ENCODE measurements at places on chromosomes 16 and 17. TPM values are rescaled to one million over a fixed set of nuclear protein-coding genes. Genes with fewer than 3 reads are reported as not detected.

DNA sequence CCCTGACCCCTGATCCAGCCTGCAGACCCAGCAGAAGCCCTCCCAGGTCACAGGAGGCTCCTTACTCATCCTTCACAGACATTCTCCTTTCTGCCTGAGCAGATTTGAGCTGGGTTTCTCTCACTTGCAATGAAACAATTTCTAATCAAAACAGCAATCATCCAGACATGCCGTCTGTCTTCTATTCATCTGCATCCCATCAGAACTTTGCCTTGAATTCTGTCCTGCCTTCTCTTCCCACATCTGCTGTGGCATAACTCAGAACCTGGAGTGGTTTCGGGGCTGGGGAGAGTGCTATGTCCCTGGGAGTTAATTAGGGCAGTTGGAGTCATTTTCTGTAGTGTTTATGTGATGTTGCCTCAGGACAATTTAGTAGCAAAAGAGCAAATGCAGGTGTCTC, 278.6 kb downstream of the CBLN1 start:
- H3K4me3 ChIP-seq = no peak overlapping the region
- DNase-seq = no peak
- H3K27ac ChIP-seq = no peak overlapping the region
- H3K27me3 ChIP-seq = peaks cover 3% of the 10 kb centered on the region

GRCh38 chr17:61481421-61481820, 29.2 kb downstream of the TBX4 start:
- no peak for DNase-seq
- no peaks in the 10 kb centered on the region for H3K4me1 ChIP-seq
- H3K27me3 ChIP-seq = no peaks in the 10 kb centered on the region

GRCh38 chr17:3526491-3526890, 31.1 kb downstream of the TRPV3 start:
- no peak for DNase-seq
- no peaks in the 10 kb centered on the region for H3K36me3 ChIP-seq
- H3K27ac ChIP-seq = no peak overlapping the region
- no peaks in the 10 kb centered on the region for H3K4me1 ChIP-seq

- no peaks in the 10 kb centered on the region for H3K36me3 ChIP-seq
- H3K27me3 ChIP-seq = no peaks in the 10 kb centered on the region
- no peak overlapping the region for H3K4me3 ChIP-seq
- no peaks in the 10 kb centered on the region for H3K4me1 ChIP-seq
- no peak overlapping the region for H3K27ac ChIP-seq
These were observed 42.5 kb downstream of the MYH3 start for GRCh38 chr17:10614536-10615155.

DNA sequence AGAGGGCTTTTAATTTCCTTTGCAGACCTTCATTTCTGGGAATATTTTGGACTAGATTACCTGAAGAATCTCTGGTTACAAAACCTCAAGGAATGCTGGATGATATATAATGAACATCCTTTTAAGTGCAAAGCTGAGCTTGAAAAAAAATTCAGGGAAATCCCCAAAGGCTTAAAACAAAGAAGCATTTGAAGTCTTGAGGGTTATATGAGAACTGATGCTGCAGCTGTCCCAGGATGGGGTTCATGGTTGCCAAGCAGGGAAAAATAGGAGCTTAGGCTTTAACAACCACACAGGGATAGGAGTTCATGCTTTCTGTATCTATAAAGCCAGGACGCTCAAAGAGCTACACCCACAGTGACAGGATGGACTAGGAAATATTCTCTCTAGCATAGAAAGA, 150.4 kb upstream of the IRX5 start:
- H3K27me3 ChIP-seq = no peaks in the 10 kb centered on the region
- H3K27ac ChIP-seq = no peak overlapping the region
- H3K4me1 ChIP-seq = no peaks in the 10 kb centered on the region
- no peak for DNase-seq
- H3K36me3 ChIP-seq = no peaks in the 10 kb centered on the region
- no peak overlapping the region for H3K4me3 ChIP-seq

Gene SLC5A11
- 0.11 TPM for total RNA-seq

Gene CD7
- 225 TPM for total RNA-seq

Gene HNF1B
- not detected for total RNA-seq

DNA sequence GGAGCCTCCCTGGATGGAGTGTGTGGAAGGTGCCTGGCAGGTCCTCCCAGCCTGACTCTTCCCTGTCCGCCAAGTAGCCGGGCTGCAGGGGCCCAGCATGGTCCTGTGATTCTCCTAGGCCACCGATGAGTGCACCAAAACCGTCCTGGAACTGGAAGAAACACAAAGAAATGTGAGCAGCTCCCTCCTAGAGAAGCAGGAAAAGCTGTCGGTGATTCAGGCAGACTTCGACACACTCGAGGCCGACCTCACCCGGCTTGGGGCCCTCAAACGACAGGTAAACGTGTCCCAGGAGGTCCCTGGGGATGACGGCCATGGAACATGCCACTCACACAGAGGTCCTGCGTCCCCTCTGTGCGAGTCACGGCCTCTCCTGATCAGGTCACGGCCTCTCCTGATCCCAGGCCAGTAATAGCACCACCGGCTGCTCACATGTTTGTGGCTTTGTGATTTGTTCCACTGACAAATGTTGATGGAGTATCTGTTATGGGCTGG, 4.2 kb upstream of the GAA start:
- no peak overlapping the region for H3K27ac ChIP-seq
- no peak overlapping the region for H3K4me3 ChIP-seq
- DNase-seq = no peak
- H3K27me3 ChIP-seq = no peaks in the 10 kb centered on the region
- peaks cover 19% of the 10 kb centered on the region for H3K4me1 ChIP-seq

Gene MEAK7
- total RNA-seq = 1.9 TPM

DNA sequence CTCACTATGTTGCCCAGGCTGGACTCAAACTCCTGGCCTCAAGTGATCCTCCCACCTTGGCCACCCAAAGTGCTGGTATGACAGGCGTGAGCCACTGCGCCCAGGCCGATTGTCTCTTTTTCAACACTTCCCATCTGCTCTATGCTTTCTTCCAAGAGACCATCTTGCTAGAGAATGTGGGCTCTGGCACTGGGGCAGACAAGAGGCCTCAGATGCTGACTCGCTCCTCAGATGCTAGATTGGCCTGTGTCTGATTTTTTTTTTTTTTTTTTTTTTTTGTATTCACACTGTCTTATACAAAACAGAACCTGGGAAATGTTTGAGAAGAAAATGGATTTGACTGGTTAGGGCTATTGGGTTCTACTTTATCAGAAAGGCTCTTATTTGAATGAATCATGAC, 58.2 kb downstream of the CYB5D2 start:
- peaks cover 38% of the 10 kb centered on the region for H3K36me3 ChIP-seq
- no peak overlapping the region for H3K4me3 ChIP-seq
- H3K4me1 ChIP-seq = no peaks in the 10 kb centered on the region
- no peak for DNase-seq

DNA sequence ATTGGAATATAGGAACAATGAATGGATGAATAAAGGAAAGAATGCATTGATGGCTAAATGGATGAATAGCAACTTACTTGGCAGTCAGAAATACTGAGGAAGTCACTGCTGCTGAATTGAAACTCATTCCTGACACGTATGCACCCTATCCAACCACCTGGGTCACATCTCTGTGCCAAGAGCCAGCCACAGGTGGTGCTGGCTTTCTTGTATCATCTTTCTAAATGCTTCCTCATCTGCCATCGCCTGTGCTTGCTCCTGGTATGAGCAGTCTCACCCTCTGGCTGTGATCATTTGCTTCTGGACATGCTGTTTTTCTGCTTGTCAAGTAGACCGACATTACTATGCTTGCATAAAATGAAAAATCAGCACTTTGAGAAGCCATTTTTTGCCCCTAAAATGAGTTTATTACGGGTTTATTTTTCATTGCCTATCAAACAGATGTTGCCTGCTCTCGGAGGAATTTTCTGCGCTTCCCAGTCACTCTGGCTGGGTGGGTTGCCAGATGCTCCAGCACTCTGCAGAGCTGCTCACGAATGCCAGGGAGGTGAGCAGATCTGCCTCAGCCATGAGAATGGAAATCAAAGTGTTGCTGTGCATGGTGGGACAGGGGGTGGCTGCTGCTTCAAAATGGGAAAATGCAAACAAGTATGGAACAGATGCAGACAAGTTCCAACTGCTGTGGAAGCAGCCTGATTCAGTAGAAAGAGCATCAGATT, 1349.6 kb upstream of the CDH8 start:
- no peak for DNase-seq
- no peak overlapping the region for H3K4me3 ChIP-seq
- H3K27me3 ChIP-seq = no peaks in the 10 kb centered on the region
- no peaks in the 10 kb centered on the region for H3K36me3 ChIP-seq
- H3K4me1 ChIP-seq = no peaks in the 10 kb centered on the region

- no peak for DNase-seq
- no peak overlapping the region for H3K4me3 ChIP-seq
- H3K27ac ChIP-seq = no peak overlapping the region
- no peaks in the 10 kb centered on the region for H3K27me3 ChIP-seq
- no peaks in the 10 kb centered on the region for H3K4me1 ChIP-seq
These were observed 167.1 kb downstream of the CCDC182 start for GRCh38 chr17:57577751-57578607.

GRCh38 chr17:8310601-8311123, 621 bp downstream of the ARHGEF15 start:
- H3K27me3 ChIP-seq = peaks cover 5% of the 10 kb centered on the region
- peaks cover 3% of the 10 kb centered on the region for H3K4me1 ChIP-seq
- no peaks in the 10 kb centered on the region for H3K36me3 ChIP-seq
- H3K27ac ChIP-seq = no peak overlapping the region

GRCh38 chr16:85620374-85620773, 7.3 kb downstream of the GSE1 start:
- DNase-seq = no peak
- no peaks in the 10 kb centered on the region for H3K27me3 ChIP-seq
- no peak overlapping the region for H3K27ac ChIP-seq
- H3K4me3 ChIP-seq = no peak overlapping the region
- peaks cover 38% of the 10 kb centered on the region for H3K4me1 ChIP-seq

Measured in CD4-positive, alpha-beta T cell (primary cell).